ENCODE measurements at places on chromosomes 12 and 14.

GRCh38 chr14:51860825-51861499, 550 bp downstream of the GNG2 start:
- DNase-seq = no peak

DNA sequence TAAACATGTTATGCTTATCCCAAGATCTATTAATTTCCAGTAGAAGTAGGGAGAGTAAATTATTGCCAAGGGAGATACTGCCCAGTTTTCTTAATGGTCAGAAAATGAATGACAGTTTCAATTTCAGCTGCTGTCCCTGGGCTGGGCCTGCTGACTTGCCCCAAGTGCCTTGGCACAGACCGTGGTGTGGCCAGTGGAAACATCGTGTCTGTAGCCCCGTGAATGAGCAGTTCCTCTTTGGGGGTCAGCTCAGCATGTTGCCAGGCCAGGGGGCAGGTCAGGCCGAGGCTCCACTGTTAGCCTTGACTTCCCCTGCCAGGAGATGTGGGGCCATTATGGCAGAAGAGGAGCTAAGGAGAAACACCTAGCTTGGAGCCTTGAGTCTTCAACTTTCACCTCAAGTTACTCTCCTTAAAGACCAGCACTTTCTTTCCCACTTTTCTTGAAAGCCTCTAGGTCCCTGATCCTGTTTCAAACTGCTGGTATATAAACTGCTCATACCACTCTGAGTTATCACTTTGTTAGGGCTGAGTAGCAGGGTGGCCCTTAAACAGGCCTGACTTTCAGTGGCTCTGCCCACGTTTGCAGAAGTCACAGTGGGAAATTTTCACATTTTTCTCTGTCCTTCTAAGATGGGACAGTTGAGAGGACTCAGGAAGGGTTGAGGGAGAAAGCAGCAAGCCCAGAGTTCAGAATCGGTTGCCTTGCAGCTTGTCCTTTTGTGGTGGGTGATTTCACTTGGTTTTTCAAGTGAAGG, 73.2 kb downstream of the SUSD6 start:
- DNase-seq = no peak

GRCh38 chr14:33979613-33980276, 28.9 kb upstream of the EGLN3 start:
- no peak for DNase-seq

DNA sequence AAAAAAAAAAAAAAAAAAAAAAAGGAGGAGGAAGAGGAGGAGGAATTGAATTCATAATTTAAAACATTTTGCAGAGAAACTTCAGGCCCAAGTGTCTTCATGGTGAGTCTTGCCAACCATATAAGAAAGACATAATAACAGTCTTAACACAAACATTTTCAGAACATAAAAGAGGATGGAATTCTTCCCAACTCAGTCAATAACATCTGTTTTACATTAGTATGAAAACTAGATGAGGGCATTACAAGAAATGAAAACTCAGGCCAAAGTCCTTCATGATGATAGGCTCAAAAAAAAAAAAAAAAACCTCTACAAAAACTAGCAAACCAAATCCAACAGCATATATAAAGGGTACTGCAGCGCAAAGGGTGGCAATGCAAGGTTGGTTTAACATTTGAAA, 151.6 kb downstream of the FOXA1 start:
- DNase-seq = no peak

- DNase-seq = no peak
Measured at GRCh38 chr14:98705871-98706300, 566.1 kb downstream of the BCL11B start.

DNA sequence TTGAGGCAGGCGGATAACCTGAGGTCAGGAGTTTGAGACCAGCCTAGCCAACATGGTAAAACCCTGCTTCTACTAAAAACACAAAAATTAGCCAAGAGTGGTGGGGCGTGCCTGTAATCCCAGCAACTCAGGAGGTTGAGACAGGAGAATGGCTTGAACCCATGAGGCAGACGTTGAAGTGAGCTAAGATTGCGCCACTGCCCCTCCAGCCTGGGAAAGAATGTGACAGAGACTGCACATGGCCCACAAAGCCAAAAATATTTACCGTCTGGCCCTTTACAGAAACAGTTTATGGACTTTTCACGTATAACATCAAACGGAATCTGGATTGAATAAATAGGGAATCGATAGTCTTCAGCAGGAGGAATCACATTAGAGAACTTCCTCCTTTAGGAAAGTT, 3.5 kb downstream of the RSRC2 start:
- no peak for DNase-seq

- DNase-seq = no peak
Measured at GRCh38 chr12:10179776-10180181, 947 bp downstream of the TMEM52B start.

- no peak for DNase-seq
Measured at GRCh38 chr12:58915634-58916033, 4.7 kb downstream of the LRIG3 start.

DNA sequence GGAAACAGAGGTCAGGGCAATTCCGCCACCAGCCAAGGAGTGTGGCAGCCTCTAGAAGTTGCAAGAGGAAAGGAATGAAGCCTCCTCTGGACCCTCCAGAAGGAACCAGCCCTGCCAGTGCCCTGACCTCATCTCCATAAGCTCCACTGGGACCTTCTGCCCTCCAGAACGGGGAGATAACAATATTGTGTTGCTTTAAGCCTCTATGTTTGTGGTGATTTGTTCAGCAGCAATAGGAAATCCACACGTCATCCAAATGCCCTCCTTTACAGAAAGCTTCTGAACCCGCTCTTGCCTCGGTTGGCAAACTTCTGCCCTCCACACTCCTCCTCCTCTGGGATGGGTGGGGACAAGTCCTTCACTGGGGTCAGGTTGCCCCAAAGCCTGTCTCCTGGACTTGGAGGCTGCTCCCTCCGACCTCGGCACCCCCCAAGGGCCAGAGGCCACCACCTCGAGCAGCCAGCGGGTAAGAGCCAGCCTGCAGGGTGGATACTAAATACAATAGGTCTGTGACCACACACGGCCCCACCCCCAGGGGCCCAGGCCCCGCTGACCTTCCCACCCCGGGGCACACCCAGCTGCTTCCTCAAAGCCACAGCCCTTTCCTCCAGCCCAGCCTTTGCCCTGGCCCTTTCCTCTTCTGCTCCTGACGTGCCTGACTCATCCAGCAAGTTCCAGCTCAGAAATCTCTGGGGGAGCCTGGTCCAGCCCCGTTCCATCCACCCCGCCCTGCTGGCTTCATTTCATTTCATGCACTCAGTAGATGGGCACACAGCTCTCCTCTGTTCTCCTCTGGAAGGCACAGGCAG, 58.7 kb upstream of the NCOR2 start:
- DNase-seq = no peak

DNA sequence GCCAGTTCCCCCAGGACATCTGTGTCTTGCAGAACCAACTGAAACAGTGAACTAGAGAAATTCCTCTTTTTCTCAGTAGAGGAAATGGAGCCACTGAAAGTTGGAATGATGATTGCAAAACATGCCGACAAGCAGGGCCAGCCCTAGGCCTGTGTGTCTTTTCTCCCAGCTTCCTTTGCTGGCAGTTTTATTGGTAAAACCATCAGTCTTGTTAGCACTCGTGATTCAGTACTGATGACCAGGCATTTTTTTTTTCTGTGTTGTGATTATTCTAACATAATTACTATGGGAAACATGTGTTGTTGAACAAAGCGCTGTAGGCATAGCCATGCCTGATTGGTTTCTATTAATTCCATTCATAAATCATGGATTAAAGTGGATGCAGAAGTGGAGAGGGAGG, 620.7 kb downstream of the AACS start:
- DNase-seq = no peak

- no peak for DNase-seq
Measured at GRCh38 chr12:123054371-123054770, 73.9 kb downstream of the ARL6IP4 start.

DNA sequence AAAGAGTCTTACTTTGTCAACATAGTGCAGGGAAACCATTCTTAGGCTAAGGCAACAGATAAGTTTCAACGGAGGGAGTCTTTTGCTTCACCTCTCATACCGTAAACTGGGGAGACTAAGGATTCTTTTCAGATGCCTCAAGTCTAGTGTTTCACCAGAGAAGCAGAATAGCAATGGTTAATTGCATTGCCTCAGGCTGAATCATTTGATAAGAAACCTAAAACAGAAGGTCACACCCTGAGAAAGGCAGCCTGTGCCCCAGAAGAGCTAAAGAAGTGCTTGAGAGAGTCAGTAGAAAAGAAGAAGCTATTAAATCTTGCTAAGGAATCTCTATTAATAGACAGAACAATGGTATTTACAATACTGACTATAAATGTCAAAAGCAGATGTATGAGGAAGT, 21.8 kb upstream of the ATXN7L3B start:
- no peak for DNase-seq
